ENCODE measurements at places on chromosomes 4 and X.

DNA sequence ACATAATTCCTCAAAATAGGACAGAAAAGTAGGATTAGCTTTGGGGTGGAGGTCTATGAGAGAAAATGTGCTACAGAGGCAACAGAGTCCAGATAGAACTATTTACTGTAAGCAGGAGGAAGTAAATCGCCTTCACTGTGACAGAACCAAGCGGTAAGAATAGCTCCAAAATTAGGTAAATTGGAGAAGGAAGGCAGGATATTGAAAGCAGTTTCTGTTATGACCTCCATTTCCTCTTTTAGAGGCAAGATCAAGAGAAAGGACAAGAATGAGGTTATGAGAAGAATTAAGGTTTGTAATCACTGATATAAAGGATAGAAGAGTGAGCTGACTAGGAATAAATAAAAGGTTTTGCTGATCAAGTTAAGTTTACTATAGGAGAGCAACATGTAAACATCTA, 44.1 kb upstream of the NEUROG2 start:
- DNase-seq = no peak

DNA sequence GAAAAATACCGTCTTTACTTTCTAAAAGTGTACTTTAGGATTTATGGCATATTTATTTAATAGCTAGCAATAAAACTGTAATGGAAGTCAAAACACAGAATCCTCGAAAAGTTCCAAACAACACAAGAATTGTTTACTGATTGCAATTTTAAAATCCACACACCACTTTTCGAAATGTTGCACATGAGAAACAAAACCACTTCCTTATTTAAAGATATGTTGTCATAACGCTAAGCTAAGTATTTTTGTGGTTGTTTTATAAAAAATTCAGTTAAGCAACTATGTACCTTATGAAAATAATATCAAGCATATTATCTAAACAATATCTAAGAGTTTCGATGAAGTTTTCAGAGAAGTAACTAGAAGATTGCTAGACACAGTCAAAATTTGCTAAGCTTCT, 344 bp downstream of the TMPRSS11D start:
- no peak for DNase-seq

- DNase-seq = peak; percentile 45
Observed at GRCh38 chr4:81470456-81471297, 1.0 kb downstream of the RASGEF1B start.

- DNase-seq = no peak
Observed at GRCh38 chr4:44093390-44093789, 355.2 kb downstream of the KCTD8 start.

- DNase-seq = no peak
Observed at GRCh38 chr4:177182728-177183127, 126.9 kb upstream of the NEIL3 start.

- DNase-seq = no peak
Observed at GRCh38 chr4:174275101-174275500, 8.4 kb downstream of the FBXO8 start.

DNA sequence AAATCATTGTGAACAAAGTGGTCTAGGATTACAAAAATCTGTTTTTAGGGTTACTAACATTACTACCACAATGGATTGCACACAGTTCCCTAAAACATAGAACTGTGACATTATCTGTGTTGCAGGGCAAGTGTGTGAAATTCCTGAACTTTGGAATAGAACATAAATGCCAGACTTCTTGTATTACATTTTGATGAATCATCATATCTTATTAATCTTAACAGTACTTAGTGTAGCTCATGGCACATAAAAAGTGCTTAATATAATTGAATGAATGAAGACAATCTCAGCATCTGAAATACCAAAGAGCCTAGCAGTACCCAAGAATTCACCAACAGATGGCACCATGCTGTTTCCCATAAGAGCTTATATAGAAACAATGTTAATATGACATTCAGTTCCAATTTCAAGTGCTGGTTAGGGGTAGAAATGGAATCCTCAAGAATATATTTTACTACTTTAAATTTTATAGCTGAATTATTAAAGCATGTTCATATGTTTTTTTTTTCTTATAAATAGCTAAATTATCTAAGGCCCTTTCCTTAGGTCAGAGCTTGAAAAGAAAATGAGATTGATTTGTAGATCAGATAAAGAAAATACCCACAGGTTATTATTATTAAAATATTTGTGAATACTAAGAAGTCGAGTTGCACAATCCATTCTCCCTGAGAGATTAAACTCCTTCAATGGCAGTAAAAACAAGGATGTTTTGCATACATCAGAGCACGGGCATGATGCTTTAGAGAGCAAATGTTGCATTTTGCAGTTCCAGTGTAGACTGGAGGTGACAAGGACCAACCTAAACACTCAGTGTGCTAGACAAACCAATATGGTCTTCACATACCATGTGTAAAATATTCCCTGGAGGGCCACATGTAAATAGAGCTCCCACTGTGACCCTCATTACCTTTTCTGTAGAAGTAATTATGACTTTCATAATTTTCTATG, 25.7 kb upstream of the SHISA3 start:
- peak; percentile 56 for DNase-seq

GRCh38 chr4:66911880-66912279, 633.4 kb downstream of the CENPC start:
- no peak for DNase-seq

All from cardiac muscle cell (in vitro differentiated cells and primary cell).